T1000 (cell line): ENCODE measurements at places on chromosomes 1 and 21.
A peak's percentile ranks its signal among the peaks of the same experiment; 100 is the strongest.

GRCh38 chr1:45531873-45532272 is 10.2 kb upstream of the PRDX1 start:
- no peak for DNase-seq

DNA sequence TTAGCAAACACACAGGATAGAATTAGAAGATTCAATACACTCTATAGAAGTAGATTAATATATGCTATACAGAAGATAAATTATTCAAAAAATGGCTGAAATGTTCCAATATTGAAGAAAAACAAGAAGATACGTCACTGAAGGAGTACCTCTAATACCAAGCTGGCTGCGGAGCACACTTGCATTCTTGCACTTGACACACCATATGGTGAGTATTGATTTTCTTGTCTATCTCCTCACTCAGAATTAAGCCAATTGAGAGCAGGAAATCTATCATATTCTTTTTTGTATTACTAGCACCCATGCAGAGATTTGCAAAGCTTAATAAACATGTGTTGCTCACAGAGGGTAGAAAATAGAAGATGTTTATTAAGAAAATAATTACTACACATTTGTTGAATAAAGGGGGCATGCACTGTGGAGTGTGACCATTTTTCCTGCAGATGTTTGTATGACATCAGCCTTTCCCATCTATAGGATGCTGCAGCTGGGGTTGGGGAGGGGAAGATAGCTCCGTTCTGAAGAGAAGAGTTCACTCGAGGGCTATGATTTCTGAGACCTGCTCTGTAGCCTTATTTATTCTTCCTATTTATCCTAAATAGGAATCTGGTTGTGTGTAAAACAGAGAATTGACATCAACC is 318.1 kb downstream of the HHIPL2 start:
- no peak for DNase-seq

DNA sequence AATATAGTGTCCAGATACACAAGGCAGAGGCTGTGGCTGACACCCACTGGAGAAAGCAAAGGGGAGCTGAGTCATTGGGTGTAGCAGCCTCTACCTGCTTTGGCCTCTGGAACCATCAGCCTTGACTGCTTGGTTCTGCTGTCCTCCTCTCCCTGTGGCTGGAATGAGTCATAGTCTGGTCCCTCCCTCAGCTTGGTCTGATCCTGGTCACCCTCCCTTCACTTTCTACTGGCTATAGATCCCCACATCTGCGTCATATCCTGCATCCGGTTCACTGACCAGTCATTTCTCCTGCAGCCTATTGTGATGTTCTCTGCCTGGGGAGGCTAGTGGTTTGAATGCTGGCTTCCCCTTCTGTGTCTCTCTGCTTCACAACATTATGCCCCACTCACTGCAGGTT is 372.8 kb upstream of the DAB1 start:
- no peak for DNase-seq

DNA sequence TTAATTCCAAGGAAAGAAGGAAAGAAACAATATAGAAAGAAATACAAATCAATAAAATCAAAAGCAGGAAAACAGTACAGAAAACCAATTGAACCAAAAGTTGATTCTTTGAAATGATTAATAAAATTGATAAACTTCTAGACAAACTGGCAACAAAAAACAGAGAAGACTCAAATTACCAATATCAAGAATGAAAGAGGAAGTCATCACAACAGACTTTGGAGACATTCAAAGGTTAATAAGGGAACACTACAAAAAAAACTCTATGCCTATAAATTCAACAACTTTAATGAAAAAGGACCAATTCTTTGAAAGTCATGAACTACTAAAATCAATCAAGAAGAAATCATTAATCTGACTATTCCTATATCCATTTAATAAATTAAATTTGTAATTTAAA is 329.3 kb upstream of the NR5A2 start:
- no peak for DNase-seq

- DNase-seq, result peak; percentile 62
These were observed 710 bp downstream of the PPP2R5A start for GRCh38 chr1:212285685-212286555.

DNA sequence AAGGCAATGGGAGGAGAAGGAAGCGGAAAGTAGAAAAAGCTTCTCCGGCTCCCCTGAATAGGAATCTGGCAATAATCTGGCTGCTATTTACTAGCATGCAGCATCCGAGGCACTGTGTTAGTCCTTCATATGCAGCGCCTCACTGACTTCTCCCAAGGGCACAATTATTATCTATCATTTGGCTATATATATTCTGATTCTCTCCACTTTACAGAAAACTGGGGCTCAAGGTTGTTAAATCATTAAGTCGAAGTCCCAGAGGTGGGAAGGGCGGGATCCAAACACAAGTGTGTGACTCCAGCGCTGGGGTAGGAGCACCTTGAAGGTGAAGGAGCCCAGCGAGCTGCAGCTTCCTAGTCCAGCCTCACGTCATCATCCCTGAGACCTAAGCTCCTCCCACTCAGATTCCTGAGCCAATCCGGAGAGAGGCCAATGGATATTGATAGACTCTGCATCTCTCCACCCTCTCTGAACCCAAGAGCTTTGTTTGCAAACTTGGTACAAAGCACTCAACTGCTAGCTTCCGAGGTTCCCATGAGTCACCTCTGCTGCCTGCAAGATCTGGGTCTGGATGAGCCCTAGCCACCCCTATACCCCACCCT is 16.6 kb upstream of the EYA3 start:
- no peak for DNase-seq

GRCh38 chr1:28887835-28888682 is 26.3 kb upstream of the EPB41 start:
- DNase-seq, result no peak

DNA sequence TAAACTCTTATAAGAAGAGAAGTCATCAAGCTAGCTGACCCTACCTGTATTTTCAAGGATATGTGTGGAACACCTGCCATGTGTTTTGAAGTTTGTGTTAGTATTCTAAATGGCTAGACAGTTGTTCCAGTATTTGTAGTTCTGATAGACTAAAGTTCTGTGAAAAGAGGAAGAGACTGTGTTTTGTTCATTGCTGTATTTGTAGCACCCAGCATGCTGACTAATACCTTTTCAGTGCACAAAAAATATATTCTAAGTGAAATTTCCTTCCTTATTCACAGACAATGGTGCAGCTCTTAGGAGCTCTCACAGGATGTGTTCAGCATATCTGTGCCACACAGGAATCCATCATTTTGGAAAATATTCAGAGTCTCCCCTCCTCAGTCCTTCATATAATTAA is 8.2 kb upstream of the METTL18 start:
- no peak for DNase-seq

DNA sequence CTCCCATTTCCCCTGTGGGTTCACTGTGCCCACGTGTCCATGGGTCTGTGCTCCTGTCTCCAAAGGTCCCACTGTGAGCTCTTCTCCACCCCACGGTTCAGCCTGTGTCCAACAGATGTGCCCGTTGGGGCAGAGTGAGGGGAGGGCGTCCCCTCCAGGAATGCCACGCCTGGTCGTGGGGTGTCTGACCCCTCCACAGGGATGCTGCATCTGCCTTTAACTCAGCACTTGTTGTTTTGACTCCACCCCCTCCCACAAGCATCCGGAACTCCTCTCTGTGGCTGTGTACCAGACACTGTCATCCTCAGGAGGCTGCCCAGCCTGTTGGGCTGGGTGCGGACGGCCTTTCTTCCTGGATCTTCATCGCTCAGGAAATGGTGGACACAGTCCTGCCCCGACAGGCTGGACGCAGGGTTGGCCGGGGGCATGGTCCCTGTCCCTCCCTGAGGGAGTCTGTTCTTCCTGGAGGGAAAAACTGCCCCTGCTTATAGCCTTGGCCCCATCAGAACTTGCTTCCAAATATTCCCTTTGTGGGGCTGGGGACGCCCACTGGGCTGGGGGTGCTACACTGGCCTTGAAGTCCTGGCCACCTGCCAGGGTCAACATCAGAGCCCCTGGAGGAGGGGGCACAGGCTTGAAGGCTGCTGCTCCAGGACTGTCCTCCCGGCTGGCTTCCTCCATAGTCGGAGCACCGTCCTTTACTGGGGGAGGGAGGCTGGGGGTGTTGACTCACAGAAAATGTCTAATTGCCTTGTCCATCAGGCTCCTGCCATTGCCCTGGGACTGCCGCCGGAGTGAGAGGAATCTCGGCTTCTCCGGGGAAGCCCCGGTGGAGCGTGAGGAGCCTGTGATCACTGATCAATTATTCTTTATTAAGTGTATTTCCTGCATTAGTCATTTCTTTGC is 182.0 kb upstream of the C1orf174 start:
- no peak for DNase-seq

GRCh38 chr1:201619513-201619912 is 80.6 kb downstream of the NAV1 start:
- no peak for DNase-seq

DNA sequence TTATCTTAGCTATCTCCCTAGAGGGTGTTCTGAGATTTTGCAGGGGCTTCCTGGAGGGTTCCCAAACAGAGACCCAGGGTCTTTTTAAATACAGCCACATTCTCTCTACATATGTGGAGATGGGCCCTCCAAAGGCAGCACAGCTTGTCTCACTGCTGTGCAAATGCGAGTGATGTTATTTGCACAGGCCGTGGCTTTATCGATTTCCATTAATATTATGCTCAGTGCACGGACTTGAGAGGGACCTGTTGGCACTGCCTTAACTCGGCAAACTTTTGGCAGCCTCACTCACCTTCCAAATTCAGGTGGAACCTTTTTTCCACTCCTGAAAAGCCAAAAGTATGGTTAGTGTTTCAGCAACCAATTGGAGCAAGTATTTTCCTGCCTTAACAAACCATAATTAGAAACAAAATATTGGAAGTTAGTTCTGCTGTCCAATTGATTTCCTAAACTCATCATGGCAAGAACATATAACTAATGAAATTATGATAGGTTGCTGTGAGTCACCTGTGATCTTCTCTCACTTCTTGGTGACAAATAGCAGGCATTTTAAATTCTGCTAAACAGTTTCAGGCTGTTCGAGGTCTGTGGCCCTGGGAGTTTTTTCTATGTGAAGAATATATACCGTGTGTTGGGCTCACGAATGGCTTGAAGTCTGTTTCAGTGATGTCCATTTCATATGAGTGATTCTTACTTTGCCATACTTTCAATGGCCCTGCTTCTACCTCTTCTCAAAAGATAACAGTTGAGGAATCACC is 10.9 kb downstream of the LHX9 start:
- DNase-seq, result no peak

GRCh38 chr1:66893712-66894111 is 30.9 kb downstream of the DNAI4 start:
- no peak for DNase-seq

- DNase-seq, result no peak
These were observed 40.2 kb downstream of the DPT start for GRCh38 chr1:168688644-168689326.

GRCh38 chr1:46820076-46820475 is 21.2 kb downstream of the CYP4B1 start:
- DNase-seq, result no peak

GRCh38 chr1:33815061-33815460 is 48.8 kb upstream of the HMGB4 start:
- no peak for DNase-seq

DNA sequence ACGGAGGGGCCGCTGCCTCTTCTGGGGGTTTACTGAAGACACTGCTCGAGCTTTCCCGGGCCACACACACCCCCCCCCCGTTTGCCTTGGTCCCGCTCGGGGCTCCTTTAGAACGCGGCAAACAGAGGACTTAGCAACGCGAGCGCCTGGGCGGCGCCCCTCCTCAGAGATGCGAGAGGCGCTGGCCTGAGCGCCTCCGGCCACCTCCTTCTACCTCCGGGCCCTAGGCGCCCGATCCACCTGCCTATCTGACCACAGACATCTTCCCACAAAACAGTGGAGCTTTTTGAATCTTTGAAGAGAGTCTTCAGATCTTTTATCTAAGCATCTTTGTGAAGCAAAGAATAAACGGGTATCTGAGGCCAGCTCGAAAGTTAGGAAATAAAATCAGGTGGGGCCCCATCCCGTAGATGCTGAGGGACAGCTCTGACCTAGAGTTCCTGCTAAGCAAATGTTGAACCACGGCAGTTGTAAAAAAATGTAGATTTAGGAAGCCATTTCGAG is 436 bp upstream of the TTLL7 start:
- DNase-seq, result no peak

DNA sequence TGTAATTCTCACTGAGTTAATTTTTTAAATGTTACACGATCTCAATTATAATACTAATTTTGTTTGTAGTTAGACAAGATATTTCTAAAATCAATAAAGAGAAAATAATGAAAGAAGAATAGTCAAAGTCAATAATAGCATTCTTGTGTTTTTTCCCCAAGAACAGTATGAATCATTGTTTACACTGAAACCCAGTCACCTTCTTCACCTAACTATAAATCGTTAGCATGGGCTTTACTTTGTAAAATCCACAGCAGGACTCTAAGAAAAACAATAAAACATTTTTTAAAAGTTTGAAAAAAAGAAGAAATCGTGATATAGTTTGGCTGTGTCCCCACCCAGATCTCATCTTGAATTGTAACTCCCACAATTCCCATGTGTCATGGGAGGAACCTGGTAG is 234.6 kb upstream of the LYPLAL1 start:
- no peak for DNase-seq

DNA sequence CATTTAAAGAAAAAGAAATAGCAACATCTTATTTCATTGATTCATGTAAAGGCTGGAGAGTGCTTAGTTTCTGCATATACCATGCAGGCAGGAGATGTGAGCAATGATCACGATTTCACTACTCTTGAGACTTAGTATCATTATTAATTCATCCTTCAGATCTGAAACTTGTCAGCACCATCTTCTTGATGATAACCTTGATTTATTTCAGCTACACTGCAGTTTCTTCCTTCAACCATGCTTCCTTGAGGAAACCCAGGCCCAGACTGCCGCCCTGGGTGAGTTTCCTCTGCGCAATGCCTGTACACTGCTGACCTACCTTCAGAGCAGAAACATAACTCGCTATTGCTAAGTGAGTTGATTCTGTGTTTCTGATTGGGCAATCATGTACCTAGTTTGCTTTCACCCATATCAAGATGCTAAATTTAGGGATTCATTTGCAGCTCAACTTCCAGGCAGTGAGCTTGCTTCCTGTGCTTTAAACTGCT is 13.5 kb upstream of the BCL10 start:
- DNase-seq, result no peak

- DNase-seq, result no peak
These were observed 376.7 kb downstream of the S1PR1 start for GRCh38 chr1:101613546-101613945.

GRCh38 chr1:33716976-33717688 is 146.7 kb upstream of the HMGB4 start:
- no peak for DNase-seq

GRCh38 chr1:74333244-74333643 is 98.1 kb downstream of the TNNI3K start:
- no peak for DNase-seq

DNA sequence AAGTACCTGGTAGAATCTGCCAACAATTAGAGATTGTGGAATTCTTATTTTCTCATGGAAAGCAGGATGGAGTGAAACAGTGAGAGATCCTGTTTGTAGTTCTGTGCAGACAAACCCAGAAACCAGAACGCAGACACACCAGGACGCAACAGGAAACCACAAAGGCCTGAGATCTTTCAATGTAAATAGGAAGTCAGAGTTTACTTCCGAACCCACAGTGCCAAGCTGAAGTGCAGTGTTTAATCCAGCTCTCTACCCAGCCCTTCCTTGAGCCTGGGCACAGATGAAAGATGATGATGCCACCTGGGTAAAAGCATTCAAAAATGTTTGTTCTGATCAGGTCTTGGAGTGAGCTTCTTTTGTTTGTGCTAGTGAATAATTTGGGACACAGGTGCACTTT is 244.2 kb upstream of the HOOK1 start:
- no peak for DNase-seq

GRCh38 chr1:24903955-24904730 is 25.9 kb downstream of the RUNX3 start:
- DNase-seq, result no peak
